ENCODE measurements at places on chromosomes 5 and 9.

- no peak for DNase-seq
Observed at GRCh38 chr9:131986089-131986488, 93.6 kb downstream of the MED27 start.

- DNase-seq, result no peak
Observed at GRCh38 chr5:75277463-75277862, 40.8 kb upstream of the ANKRD31 start.

- DNase-seq, result no peak
Observed at GRCh38 chr5:66170195-66170919, 26.3 kb downstream of the SREK1 start.

- no peak for DNase-seq
Observed at GRCh38 chr5:143119881-143120341, 283.6 kb downstream of the NR3C1 start.

DNA sequence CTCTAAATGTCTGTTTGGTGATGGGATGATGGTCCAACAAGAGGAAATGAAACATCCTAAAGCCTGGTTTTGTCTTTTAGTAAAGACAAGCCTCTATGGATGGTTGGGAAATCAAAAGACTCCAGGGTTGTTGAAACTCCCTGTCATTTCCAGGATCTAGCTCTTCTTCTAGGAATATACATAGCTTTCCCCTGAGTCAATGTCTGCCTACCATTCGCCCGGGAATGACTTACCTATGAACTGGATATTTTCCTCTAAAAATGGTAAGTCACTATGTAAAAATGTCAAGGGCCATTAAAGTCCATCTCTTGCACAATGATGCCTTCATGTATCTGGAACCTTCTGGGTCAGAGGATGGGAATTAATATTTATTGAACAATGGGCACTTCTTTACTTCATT lies 11.1 kb upstream of the KIF12 start:
- no peak for DNase-seq

DNA sequence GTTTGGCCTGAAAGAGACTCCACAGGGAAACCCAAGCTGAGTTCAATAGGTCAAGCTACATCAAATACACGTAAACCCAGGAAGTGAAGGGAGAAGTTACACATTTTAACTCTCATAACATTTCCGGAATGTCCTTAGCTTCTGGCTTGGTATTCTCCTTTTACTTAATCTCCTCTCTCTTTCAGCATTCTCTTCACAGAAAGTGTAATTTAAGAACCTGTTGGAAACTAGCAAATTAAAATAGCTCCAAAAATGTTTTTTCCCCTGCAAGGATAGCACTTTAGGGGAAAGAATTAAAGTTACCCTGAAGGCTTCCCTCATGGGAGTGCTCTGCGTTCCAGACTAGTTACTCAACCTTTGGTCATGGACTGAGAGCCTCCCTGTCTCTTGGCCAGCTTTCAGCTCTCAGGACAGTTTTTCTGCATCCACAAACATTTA lies 292.7 kb upstream of the TARS1 start:
- no peak for DNase-seq

- no peak for DNase-seq
Observed at GRCh38 chr5:77560677-77561263, 68.7 kb upstream of the WDR41 start.

- no peak for DNase-seq
Observed at GRCh38 chr9:120408680-120409258, 171.2 kb downstream of the CDK5RAP2 start.

GRCh38 chr5:125236007-125236406 lies 489.6 kb upstream of the ZNF608 start:
- DNase-seq, result no peak

DNA sequence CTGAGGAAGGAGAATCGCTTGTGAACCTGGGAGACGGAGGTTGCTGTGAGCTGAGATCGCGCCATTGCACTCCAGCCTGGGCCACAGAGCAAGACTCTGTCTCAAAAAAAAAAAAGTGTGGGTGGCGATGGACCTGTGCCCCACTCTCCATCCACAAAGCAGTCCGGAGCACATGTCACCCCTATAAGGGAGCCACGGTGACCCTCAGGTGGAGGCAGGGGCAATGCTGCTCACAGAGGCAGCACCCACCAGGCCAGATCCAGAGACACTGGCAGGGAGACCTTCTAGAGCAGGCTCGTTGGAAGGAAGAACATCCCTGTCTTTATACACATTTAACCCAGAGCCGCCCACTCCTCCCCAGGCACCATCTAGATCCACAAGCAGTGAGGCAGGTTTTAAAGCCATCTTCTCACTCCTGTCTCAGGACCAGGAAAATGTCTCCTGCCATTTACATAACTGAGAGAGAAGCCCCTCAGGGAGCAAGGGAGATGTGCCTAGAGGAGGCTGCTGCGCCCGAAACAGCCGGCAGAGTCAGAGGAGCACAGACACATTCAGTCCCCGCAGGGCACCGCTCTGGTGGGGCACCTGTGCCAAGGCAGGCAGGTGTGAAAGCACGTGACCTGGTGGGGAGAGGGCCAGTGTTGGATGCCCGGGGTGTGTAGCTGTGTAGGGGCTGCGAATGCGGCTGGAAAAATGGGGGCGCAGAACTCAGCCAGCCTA lies 31.6 kb upstream of the ADAMTS2 start:
- DNase-seq, result no peak

DNA sequence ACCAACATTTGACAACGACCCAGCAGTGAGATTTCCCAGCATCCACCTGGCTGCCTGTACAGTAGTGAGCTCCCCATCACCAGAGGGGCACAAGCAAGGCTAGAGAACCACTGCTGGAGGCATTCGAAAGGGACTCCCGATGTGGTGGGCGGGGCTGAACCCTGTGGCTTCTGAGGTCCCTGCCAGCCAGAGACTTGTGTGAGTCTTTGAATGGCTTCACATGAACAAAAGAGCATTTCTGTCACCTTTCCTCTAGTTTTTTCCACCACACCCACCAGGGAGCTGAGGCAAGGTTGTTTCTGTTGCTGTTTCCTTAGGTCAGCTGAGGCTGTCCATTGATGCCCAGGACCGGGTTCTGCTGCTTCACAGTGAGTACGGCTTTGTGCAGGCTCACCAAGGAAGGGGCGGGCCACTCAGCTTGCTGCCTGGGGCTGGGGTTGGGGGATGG lies 15.7 kb downstream of the RGS3 start:
- DNase-seq, result no peak

DNA sequence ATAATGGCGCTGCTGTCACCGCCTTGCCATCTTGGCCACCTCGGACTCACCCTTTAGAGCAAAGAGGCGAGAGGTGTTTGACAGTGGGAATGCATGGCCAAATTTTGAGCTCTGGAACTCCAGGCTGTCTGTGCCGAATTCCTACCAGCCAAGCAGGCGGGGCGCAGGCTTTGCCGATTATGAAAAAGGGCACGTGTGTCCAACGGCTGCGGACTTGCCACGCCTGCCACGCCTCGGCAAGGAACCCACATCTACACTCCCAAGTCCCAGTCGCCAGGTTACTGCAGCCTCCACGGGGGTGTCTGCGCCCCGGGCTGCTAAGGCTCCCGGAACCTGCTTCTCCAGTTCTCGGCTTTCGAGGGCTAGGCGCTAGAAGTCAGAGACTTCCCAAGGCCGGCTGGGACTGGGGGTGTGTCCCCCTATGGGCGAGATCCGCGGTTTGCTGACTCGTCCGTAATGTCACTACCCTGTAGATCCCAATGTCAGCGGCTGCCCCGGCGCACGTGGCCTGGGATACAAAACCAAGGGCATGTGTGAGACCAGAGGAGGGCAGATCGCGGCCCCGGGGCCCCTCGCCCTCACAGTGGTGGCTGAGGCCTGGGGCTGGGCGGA lies 2.8 kb downstream of the NPR3 start:
- no peak for DNase-seq

All from amygdala (tissue), 56 donors.